ENCODE measurements at places on chromosomes 7 and 10.

DNA sequence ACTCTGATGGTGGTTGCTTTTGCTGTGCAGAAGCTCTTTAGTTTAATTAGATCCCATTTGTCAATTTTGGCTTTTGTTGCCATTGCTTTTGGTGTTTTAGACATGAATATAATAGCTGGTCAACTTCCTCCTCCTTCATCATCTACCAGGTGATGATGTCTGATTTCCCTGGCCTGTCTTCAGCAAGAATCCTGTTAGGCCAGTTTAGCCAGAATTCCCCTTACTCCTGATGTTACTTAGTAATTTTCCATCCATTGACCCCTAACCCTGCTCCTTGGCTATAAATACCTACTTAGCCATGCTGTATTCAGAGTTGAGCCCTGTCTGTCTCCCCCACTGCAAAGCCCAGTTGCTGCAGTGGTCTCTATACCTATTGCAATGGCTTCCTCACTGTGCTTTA lies 91.4 kb downstream of the ZNF777 start:
- no peak for DNase-seq

GRCh38 chr7:106430103-106430502 lies 145.3 kb upstream of the NAMPT start:
- DNase-seq, result no peak

DNA sequence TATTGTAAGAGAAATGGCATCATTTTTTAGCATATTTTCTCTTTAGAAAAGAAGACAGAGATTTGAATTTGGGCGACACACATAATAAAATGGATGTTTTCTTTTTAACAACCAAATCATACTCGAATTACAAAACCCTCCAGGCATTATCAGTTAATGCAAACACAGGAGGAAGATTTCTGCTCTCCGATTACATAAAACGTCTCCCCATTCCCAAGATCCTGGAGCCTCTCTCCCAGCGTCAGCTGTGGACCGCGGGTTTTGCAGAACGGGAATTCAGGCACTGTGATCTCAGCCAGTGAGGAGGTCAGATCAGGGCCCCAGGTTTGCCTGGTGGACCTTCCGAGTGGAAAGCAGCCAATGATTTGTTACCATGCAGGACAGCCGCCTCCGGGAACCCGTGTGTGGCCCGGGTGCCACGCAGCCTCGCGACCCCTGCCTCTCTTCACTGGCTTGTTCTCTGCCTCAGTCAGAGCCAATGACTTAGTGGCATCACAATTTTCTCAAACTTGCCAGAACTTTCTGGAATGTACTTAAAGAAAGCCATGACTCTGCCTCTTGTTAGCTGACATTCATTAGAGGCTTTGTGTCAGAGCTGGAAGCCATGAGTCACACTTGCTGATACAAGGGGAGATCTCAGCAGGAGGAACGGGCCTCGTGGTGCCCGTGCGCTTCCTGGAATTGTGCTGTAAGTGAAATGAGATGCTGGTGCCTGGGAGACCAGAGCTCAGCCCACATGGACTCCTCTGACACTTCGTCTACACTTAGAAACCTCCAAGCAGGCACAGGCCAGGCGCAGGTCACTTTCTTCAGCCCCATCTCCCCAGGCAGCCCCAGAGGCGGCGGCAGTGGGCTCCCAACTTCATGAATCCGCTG lies 246.1 kb downstream of the KLF6 start:
- DNase-seq, result peak; percentile 92

- peak; percentile 41 for DNase-seq
Observed at GRCh38 chr10:110643653-110644597, at the start of gene RBM20. Gene RBM20, plus strand, starts transcription at chr10:110644336. Its CDS starts 119 bp downstream, at chr10:110644455.

DNA sequence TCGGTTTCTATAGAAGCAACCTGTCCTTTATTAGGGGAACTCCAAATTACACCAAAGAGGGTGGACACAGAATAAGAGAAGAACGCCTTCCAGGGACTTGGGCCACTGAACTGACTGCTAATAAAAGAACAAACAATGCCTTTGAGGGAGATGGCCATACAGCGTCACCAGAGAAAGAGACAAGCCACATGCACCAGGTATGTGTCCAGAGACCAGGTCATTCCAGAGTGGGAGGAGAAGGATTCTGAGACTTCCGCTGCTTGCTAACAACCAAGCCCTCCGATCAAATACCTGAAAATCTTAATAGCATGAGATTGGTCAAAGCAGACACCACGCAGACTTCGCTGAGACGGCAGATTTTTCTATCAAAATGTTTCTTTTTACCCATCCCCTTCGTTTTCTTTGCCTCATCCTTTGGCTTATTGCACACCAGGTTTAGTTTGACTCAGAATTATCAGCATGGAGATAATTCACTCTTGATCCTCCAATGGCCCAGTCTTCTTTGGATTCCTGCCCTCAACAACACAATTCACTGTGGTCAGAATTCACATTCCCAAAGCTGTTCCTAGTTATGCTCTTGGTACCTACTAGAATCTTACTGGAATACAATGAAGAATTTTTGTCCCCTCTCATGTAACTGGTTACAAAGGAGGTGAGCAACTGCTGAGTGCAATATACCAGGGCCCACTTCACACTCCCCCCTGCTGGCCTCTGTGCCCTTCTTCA lies 87.4 kb upstream of the DDC start:
- DNase-seq, result no peak

DNA sequence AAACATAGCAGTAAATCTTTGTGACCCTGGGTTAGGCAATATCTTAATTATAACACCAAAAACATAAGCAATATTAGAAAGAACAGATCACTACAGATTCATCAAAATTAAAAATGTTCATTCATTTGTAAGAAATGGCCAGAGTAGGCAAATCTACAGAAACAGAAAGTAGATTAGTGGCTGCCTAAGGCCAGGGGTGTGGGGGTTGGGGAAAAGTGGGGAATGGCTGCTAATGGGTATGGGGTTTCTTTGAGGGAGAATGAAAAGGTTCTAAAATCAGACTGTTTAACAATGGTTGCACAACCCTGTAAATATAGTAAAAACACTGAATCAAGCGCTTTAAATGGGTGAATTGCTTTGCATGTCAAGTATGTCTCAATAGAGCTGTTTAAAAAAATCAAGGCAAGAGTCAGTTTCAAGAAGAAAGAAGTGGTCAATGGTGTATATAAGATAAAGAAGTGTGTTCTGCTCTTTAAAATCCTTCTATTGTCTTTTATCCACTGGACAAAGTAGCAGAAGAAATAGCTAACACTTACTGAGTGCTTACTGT lies 42.6 kb downstream of the CDK6 start:
- no peak for DNase-seq

DNA sequence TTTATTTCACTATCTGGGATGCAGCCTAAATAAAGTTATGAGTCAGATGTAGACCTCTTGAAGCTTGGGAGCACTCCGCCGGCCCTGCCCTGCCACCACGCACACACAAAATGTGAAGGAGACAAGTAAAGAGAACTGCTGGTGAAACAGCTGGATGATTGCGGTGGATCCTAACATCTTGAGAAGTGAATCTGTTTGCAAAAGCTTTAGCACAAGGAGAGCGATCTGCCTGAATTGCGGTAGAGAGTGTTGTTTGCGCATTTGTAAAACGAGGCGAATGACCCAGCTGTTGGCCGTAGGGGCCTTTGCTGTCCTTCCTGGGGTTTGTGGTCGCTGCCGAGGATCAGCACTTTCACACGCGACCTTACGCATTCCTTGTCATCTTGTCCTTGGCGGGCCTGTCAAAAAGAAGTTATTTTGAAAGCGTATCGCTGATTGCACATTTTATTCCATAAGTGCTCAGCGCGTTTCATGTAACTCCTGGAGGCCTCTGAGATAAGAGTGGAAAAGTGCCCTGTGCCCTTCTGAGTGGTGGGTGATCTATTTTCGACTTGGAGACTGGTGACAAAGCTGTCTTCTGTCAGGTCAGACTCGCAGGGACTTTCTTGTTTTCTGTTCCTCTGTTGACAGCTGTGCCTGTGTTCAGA lies 40.8 kb downstream of the RBM20 start:
- peak; percentile 43 for DNase-seq

- no peak for DNase-seq
Observed at GRCh38 chr7:24910551-24911212, 69.3 kb downstream of the OSBPL3 start.

DNA sequence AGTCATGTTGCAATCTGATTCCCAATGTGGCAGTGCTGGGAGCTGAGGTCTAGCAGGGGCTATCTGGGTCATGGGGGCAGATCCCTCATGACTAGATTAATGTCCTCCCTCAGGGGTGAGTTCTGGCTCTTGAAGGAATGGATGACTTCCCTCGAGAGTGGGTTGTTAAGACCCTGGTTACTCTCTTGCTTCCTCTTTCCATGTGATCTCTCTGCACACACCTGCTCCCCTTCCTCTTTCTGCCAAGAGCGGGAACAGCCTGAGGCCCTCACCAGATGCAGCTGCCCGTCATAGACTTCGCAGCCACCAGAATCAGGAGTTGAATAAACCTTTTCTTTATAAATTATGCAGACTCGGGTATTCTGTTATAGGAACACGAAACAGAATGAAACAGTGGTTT lies 37.8 kb downstream of the SFMBT2 start:
- DNase-seq, result no peak

DNA sequence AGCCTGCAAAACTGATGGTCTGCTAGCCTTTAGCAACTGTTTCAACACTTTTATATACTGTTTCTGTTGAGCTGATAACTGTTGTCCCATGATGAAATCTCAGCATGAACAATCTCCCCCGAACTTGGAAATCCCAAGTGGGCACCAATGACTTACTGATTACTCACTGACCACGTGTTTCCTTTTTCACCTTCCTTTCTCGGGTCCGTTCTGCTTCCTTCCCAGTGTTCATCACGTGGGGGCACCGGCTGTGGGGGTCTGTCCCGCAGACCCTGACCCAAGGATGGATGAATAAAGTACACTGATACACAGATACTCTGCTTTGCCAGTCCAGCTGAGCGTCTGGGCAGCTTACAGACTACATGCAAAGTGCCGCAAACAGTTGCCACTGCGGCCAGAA lies 39.0 kb upstream of the RASGEF1A start:
- peak; percentile 27 for DNase-seq
